ENCODE measurements at places on chromosomes 13 and 19.
A peak's percentile ranks its signal among the peaks of the same experiment; 100 is the strongest.

- DNase-seq: no peak
Measured at GRCh38 chr19:6065685-6066374, 44.5 kb downstream of the RFX2 start.

GRCh38 chr19:47315125-47315821 is 5.6 kb downstream of the C5AR1 start:
- DNase-seq: peak; percentile 78

- DNase-seq: no peak
Measured at GRCh38 chr13:97809576-97809975, 143.9 kb upstream of the IPO5 start.

- DNase-seq: no peak
Measured at GRCh38 chr19:13881251-13881691, 4.3 kb downstream of the NANOS3 start.

- DNase-seq: no peak
Measured at GRCh38 chr13:80048030-80048429, 292.9 kb downstream of the SPRY2 start.

DNA sequence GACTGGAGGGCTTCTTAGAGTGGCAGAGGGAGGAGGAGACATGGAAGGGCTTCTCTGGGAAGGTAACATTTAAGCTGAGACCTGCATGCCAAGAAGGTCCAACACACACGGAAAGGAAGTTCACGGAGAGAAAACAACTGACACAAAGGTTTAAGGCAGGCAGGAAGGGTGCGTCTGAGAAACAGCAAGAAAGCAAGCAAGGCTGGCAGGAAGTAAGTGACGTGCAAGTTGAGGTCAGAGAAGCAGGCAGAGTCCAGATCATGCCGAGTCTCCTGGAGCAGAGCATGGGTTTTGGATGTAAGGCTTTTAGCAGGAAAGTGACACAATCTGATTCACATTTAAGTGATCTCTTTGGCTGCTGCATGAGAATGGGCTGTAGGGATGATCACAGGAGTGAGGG is 60.5 kb downstream of the ATP7B start:
- DNase-seq: no peak

- DNase-seq: no peak
Measured at GRCh38 chr13:53032849-53033248, 4.2 kb downstream of the OLFM4 start.

DNA sequence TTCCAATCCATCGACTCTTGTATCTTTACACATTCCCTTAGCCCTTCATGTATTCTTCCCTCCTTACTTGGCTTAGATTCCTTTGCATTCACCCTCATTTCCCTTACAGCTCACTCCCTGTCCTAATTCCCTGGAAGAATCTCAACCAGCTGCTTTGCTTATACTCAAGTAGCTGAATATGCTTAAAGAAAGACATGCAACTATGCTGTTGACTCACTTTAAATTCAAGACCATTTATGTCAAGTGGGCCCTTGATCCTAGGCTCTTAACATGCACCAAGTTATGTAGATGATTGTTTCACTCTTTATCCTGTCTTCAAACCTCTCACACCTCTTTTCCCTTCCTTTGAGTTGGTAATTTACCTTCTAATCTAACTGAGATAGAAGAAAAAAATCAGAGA is 7.4 kb downstream of the CCDC122 start:
- DNase-seq: no peak

- no peak for DNase-seq
Measured at GRCh38 chr19:46603195-46603637, 2.1 kb downstream of the CALM3 start.

DNA sequence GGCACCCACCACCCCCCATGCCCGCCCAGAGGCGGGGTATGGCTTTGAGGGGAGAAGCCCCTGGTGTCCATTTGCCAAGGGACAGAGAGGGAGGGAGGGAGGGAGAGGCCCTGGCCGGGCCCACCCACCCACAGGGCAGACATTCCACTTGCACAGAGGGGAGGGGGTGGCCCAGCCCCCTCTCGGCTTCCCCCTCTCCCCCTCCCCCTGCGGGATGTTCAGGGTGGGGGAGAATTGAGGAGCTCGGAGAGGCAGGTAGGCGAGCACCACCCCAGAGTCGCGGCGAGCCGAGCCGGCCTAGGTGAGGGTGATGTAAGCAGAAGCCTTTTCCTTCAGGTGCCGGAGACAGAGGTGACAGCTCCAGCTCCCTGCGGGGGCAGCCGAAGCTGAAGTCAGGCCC is 12.3 kb downstream of the DPF1 start:
- no peak for DNase-seq

GRCh38 chr13:104198801-104199200 is 1132.6 kb upstream of the SLC10A2 start:
- no peak for DNase-seq

DNA sequence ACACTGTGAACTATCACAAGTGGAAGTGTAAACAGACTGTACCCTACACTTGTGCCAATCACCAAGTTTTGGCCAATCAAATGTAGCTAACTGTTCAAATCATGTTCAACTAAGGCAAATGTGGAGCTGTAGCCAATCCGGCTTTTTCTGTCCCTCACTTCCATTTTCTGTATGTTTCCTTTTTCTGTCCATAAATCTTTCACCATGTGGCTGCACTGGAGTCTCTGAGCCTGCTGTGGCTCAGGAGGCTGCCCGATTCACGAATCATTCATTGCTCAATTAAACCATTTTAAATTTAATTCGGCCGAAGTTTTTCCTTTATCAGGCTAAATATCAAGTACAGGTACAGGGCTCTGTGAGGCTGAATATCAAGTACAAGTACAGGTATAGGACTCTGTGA is 216.5 kb downstream of the RFC3 start:
- DNase-seq: no peak

- no peak for DNase-seq
Measured at GRCh38 chr19:40990972-40991381, at the start of gene CYP2B6. TSS of gene CYP2B6 (plus strand) at chr19:40991282. CDS start at chr19:40991306, 24 bp downstream.

DNA sequence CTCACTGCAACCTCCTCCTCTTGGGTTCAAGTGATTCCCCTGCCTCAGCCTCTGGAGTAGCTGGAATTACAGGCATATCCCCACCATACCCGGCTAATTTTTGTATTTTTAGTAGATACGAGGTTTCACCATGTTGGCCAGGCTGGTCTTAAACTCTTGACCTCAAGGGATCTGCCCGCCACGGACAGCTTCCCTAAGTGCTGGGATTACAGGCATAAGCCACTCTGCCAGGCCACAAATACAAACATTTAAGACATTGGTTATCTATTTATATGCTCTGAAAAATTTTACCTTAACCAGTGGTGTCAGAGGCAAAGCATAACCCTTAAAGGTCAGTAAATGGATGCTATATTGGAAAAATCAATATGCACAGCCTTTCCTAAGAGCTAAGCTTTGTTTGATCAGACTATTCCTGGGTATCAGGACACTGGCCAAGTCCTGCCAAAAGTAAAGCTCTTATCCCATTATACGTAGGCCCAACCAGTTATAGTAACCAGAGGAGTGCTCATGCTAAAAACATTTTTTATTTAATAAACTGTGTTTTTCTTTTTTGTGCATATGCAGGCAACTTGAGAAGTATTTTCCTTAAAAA is 56.4 kb upstream of the STARD13 start:
- DNase-seq: no peak

GRCh38 chr19:17479325-17479791 is 9.0 kb downstream of the SLC27A1 start:
- peak; percentile 57 for DNase-seq

GRCh38 chr13:36072152-36072935 is 58.8 kb downstream of the DCLK1 start:
- DNase-seq: no peak

DNA sequence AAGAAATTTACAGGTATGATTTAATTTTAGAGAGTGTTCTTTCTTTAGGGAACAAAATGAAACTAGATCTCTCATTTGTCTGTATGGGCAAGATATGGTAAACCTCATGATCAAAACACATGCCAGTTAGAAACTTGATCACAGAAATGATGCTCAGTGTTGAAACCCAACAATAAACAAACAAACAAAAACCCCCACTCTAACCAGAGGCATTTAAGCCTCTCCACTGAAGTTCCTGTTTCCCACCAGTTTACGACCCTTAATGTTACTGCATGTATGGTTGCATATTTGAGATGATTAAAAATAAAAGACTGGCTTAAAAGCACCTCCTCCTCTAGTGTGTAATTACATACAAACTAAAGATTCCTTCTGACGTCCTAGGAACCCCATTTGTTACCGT is 293.3 kb upstream of the MAB21L1 start:
- DNase-seq: no peak

- no peak for DNase-seq
Measured at GRCh38 chr13:94325650-94326049, 153.8 kb downstream of the DCT start.

DNA sequence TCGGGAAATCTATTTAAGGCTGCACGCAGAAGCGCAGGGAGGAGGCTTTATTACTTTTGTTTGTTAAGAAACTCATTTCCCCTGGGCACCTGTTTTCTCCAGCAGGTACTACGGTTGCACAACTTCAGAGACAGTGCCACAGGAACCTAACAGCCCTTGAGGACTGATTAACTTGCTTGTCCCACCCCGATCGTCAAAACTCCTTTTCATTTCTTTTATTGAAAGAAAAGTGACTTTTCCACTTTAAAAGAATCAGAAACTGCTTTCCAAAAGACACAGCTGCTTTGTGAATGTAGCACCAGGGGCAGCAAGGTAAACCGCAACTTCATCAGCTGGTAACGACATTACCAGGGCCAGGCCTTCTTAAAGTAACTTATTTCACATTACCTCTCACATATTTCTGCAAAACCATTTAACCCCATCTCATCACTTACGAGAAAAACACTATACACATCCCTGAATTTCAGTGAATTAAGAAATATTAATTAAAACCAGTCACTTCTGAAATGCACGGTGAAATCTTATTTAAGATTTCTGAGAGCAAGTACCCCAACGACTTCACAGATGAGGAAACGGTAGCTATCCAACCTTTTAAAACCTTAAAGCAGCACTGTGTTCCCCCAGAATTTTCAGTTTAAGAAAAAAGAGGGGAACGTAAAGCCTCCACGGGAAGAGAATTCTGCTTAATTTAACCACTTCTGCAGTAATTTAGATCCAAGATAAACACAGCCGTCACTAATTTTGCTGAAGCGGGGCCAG is 1.4 kb downstream of the ANKRD10 start:
- DNase-seq: no peak

DNA sequence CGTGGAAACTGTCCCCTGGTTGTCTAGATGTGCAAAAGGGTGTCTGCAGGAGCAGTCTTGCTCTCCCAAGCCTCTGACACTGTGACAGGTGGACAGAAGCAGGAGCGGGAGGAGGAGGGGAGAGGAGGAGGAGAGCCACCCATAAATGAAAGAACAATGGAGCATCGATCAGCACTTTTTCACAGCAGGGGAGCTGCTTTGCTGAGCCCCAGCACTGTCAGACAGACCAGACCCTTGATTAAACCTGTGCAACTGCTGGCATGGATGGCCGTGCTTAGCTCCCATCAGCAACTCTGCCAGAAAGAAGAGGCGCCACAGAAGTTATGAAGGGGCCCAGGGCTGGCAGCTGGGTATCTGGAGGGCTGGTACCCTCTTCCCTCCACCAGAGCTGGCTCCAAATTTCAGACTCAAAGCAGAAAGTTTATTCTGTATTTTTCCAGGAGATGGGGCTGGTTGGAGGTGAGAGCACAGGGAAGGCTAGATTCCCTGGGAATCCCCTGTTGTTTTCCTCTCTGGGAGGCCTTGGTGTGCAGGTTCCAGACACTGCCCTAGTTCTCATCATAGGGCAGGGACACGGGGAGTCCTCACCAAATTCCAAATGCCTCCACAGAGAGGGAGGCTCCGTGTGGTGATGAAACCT is 1192.2 kb downstream of the UQCRFS1 start:
- no peak for DNase-seq

GRCh38 chr13:43567608-43568007 is 219.2 kb downstream of the ENOX1 start:
- DNase-seq: no peak

DNA sequence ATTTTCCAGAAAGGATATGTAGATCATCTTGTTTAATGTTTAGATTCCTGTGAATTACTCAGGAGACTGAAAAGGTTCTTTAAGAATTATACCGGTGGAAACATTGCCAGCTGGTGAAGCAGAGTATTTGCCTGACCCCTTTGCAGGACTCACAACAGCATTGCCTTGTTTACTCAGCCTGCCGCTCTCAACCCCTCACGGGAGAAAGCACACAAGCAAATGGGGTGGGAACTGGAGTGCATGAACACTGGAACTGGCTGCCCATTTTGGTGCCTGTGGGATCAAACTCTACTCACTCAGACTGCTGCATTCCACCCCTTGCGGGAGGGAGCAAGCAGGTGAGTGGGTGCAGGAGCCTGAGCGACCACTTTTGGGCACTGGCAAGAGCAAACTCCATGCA is 804.7 kb upstream of the SLITRK1 start:
- DNase-seq: no peak

- no peak for DNase-seq
Measured at GRCh38 chr13:99658261-99658991, 157.2 kb downstream of the TM9SF2 start.

DNA sequence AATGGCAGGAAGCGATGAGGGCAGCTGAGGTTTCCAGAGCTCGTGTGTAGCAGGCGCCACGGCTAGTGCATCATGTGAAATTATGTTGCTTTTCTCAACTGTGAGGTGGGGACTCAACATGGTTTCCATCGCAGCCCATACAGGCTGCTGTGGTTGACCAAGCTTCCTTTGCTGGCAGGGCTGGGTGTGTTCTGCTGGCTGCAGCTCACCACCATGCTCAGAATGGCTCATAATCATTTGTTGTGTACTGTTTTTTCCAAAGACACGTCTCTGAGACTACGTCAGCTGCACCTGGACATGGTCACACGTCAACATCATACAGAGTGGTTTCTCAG is 16.1 kb upstream of the RASA3 start:
- no peak for DNase-seq

DNA sequence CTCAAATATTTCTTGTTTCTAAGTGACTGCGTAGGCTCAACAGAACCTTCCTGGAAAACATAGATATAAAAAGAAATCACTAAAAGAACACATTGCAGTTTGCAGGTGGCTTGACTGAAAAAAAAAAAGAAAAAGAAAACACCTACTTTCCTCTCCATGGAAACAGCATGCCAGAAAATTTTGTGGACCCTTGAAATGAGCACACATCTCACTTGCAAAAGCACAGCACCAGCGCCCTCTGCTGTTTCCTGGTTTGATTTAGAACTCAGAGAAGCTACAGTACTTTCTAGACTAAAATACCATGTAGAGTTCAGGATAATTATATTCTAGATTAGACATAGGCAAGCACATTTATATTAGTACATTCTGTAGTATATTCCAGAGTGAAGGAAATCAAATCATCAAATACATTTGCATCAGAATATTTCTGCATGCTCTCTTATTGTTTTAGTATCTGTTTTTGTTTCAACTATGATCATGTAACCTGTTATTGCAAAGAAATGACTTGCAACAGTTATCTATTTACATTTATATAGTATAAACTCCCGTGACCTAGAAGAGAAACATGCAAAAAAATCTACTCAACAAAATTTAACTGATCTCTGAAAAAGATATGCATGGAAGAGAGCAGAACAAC is 22.3 kb upstream of the XPO4 start:
- DNase-seq: no peak

GRCh38 chr13:95056266-95056665 is 245.0 kb downstream of the ABCC4 start:
- DNase-seq: no peak

- DNase-seq: no peak
Measured at GRCh38 chr19:50344661-50345318, 15.6 kb upstream of the KCNC3 start.

GRCh38 chr19:45924891-45925447 is 10.4 kb upstream of the NANOS2 start:
- no peak for DNase-seq

GRCh38 chr19:39224910-39225309 is 19.9 kb downstream of the IFNL3 start:
- DNase-seq: no peak

- no peak for DNase-seq
Measured at GRCh38 chr13:30381049-30381448, 41.2 kb upstream of the UBE2L5 start.

All from brain pericyte (primary cell).